ENCODE measurements at places on chromosomes 3 and 15.

GRCh38 chr3:110296885-110297284 lies 774.7 kb upstream of the NECTIN3 start:
- no peak for DNase-seq

DNA sequence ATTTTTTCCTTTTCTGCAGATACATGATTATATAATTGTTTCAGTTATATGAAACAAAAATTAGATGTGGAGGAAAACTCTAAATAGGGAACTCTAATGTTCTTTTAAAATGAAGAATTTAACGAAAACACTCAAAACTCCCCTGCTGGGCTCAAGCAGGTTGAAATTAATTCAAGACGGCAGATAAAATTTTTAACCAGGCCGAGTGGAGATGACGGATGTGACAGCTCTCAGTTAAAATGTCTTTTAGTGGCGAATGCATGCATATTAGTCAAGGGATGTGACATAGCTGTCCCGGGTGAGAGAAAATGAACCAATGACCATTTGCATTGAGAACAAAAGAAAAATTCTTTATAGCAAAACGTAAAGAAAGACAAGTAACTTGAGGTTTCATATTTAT lies 110.1 kb downstream of the ROBO2 start:
- no peak for DNase-seq

GRCh38 chr3:98525494-98525893 lies 2.8 kb upstream of the CLDND1 start:
- no peak for DNase-seq

DNA sequence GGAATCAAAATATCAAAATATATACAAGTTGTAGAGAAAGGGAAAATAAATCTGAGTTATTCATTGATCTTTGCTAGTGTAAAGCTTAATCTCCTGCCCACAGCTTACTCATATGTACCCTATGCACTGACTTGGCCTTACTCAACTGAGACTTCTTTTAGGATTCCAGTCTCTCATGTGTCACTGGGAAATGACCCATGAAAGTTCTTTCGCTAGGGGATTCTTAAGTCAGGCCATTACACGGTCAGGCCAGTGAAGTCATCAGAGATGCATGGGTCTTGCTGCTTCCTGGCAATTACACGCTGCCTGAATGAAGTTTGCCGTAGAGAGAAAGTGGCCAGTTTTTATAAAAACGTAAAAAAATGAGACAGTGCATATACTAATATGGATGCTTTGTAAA lies 20.7 kb upstream of the LPP start:
- no peak for DNase-seq

DNA sequence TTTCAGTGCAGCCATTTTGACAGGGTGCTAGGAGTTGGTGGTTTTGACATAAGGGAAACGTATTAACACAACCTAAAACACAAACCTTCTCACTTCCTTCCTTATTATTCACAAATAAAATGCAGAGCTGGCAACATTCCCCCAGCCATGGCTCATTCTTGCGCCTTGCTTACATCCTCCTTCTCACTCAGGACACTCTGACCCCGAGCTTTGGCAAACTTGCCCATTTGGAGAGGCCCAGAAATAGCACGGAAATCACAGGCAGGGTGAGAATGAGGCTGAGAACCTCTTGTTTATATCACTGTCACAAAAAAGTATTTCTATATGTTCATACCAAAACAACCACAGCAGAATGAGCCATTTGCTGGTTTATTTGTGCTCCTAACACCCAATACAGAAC lies 244.3 kb downstream of the NTRK3 start:
- DNase-seq: no peak
